Hindlimb muscle (tissue), 1 donor: ENCODE measurements at places on chromosomes 16 and 17. TPM values are rescaled to one million over a fixed set of nuclear protein-coding genes. Genes with fewer than 3 reads are reported as not detected.
A peak's percentile ranks its signal among the peaks of the same experiment; 100 is the strongest.

The PCTP gene
- polyA plus RNA-seq, result 9.7 TPM

The BAIAP3 gene
- 0.72 TPM for polyA plus RNA-seq

The HP gene
- 1.2 TPM for polyA plus RNA-seq

The TBC1D3B gene
- 10.9 TPM for polyA plus RNA-seq

The MYH1 gene
- 38.7 TPM for polyA plus RNA-seq

DNA sequence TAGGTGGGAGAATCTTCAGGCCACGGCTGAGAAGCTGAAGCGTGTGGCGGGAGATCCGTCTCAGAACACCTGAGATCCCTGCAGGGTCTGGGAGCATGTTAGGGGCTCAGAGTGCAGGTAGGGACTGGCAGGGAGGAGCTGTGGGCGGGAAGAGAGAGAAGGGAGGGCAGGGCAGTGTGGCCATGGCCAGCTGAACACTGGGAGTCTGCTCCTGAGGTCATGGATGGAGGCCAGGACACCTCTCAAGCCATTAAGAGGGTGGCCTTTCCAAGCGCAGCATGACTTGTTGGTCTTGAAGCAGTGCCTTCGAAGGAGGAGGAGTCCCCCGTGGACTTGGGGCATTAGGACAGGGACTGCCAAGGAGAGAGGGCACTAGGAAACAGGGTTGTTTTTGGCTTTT lies 23.7 kb downstream of the NAA60 start:
- DNase-seq, result no peak

GRCh38 chr17:55175788-55176427 lies 88.9 kb upstream of the HLF start:
- no peak for DNase-seq

GRCh38 chr16:89187770-89188392 lies 12.5 kb downstream of the SLC22A31 start:
- no peak for DNase-seq

GRCh38 chr17:82030470-82031302 lies 792 bp upstream of the RAC3 start:
- peak; percentile 89 for DNase-seq

DNA sequence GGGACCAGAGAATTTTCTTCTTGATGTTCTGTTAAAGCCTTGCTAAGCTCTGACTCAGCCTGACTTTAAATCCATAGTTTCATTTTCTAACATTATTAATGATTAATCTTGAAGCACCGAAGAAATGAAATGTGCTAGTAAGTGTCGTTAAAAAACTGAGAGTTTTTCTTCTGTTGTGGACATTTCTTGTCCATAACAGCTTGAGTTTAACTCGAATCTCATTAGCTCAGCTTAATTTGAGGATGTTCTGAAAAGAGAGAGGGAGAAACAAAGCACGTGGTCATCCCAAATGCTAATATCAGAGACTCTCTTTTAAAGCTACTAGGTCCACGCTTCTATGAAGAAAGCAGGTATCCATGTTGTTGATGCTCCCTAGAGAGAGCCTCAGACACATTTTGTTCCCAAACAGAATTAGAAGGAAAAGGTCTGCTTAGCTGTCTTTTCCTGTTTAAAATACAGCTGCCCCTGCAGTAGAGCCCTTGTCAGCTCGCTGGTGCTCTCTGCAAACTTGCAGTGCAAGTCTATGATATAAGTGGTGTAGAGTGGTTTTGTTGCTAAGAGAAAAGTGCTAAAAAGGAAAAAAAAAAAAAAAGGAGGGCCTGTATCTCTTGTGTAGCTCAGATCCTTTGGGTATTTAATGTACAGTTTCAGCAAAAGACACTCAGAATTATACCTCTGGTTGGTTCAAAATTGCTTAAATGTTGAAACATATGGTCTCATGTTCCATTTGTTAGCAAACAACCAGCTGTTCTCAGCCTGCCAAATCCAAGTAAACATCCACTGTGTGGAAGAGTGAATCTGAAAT lies 191.1 kb upstream of the TBX2 start:
- peak; percentile 21 for DNase-seq

DNA sequence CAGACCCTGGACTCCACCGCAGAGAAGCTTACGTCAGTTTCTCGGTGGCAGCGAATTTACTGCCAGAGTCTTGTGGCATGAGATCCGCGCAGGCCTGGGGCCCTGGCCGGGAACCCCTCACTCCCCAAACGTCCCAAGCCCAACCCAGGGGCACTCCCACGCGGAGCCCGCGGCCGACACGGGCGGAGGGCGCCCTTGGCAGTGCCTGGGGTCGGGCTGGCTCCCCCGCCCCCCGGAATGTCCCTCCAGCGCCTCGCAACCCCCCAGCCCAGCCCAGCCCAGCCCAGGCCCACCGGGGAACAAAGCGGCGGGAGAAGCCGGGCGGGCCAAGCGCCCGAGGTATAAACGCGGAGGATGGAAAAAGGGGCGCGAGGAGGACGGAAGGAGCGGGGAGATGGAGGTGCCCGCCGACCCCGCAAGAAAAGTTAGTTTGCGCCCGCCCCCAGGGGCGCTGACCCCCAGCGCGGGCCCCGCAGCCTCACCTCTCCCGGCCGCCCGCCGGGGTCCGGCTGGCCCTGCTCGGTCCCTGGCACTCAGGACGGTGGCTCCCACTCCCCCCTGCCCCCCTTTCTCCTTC lies 330 bp downstream of the CASKIN2 start:
- DNase-seq, result no peak

- no peak for DNase-seq
Measured at GRCh38 chr17:57077000-57077399, 8.0 kb upstream of the AKAP1 start.

- no peak for DNase-seq
Measured at GRCh38 chr17:48194097-48194550, 86.6 kb downstream of the SNX11 start.

- DNase-seq, result no peak
Measured at GRCh38 chr17:53570731-53571130, 252.0 kb upstream of the KIF2B start.
